ENCODE measurements at places on chromosomes 11 and 22.

DNA sequence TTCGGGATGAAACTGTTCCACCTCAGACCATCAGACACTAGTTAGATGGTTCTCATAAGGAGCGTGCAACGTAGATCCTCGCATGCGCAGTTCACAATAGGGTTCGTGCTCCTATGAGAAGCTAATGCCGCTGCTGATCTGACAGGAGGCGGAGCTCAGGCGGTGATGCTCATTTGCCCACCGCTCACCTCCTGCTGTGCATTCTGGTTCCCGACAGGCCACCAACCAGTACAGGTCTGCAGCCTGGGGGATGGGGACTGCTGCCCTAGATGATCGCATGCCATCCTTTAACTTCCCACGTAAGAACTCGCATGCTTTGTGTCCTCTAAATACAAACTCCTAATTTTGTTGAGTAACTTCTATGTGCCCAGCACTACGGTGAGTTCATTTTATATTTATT lies 62.6 kb downstream of the EFCAB6 start:
- no peak for DNase-seq

DNA sequence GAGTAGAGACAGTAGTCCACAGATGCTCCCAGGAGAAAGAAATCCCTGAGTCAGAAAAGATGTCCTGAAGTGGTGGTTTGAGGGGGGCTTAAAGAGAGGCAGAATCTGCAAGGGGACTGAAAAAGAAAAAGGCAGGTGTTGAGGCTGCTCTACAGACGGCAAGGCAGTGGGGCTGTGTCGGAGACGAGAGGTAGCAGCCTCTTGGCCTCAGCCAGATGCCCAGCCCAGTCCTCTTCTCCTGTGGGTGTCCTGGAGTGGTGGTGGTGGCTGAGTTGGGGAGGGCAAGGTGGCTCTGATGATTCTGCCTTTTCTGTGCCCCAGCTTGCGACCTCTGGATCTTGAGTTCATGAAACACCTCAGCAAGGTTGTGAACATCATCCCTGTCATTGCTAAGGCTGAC lies 9.3 kb upstream of the WBP2NL start:
- DNase-seq, result no peak

GRCh38 chr11:83655976-83656375 lies 369.8 kb upstream of the CCDC90B start:
- DNase-seq, result no peak

- no peak for DNase-seq
These were observed 843.0 kb downstream of the METTL15 start for GRCh38 chr11:28951191-28951590.

DNA sequence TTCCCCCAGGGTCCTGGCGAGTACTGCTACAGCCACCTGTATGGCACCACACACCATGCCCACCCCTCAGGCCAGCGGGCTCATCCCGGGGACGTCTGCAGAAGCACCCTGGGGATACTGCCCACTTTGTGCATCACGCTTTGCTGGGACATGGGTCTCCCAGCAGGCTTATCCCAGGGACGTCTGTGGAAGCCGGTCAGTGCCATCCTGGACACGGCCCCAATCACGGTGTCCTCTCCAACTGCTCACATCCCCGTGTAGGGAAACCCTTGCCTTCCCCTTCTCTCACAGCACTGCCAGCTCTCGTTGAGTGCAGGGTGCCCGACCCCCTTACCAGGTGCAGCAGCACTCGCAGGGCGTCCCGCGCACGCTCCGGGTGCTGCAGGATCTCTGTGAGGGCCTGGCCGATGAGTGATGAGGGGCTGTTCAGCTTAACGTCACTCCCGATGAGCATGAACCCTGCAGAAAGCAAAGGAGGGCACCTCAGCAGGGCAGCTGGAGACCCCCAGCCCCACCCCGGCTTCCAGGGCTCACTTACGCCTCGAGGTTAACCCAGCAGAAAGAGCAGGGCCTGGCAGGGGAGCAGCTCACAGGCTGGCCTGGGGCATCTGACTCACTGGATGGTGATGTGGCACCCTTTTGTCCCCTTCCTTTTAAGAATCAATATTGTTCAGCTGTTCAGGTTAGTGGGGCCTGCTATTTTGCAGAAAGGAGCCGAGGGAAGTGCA lies 76.9 kb upstream of the PITPNB start:
- DNase-seq, result no peak

DNA sequence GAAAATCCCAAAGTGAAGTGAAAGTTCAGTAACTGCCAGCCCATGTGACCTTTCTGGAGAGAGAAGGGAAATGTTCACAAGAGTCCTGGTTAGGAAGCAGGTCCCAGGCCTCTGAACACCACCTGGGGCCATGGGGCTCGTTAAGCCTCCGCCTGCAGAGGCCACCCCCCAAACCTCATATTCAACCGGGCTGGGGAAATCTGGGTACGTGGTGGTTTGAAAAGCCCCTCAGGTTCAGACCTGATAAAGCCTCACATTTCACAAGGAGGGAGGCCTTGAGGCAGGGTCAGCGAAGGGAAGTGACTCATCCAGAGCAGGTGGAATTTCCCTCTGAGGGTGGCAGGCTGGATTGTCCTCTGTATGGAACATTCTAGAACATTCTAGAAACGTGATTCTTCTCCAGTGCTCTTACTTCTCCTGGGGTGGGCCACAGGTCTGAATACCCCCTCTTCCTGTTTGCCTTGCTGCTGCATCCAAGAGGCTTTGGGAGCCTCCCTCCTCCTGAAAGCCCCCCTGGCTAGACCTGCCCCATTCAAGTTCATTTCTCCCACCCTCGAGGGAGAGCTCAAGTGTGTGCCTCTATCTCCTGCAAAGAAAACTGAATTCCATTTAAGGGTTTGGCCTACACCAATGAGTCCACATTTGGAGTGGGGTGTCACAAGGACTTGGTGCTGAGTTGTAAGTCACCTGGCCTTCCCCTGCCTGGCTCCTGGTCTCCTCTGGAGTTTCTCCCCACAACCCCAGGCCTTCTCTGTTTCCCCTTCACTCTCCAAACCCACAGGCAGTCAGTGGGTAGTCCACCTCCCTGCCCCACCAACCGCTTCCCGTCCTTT lies 6.3 kb downstream of the FXYD2 start:
- DNase-seq, result peak; percentile 13

All from large intestine (tissue), 12 donors.